ENCODE measurements at places on chromosomes 4 and X.

GRCh38 chr4:128958194-128958593, 135.1 kb downstream of the SCLT1 start:
- DNase-seq, result no peak

DNA sequence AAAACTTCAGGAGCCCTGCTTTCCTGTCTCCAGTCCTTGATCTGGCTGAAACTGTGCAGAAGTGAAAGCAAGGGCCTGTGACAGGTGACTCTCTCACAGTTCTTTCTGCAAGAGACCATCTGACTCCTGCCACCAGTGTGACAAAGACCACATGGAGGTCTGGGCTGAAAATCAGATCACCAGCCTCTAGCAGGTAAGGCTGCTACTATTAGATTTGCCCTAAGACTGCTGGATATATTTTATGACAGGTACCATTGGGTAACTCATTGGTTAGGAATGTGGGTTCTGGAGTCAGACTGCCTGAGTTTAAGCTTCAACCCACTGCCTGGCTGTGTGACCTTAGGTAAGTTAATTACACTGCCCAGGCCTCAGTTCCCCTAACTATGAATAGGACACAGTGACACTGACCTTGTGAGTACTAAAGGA, 163.3 kb upstream of the SLC7A11 start:
- peak; percentile 66 for DNase-seq

DNA sequence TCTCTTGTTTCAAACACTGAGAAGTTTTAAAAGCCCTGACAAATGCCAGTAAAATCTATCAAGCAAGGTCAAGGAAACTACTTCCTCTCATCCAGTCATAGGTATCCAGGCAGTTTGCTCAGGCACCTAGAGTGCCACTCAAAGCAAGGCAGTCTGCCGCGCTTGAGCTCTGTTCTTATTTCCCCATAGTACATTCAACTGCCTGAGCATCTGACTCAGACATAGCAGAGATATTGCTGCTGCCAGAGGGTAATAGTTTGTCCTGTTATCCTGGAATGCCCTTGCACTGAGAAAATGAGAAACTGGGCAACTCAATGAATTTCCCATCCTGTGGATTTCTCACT, 16.1 kb upstream of the ATP8A1 start:
- peak; percentile 24 for DNase-seq

GRCh38 chrX:150036181-150036580, 97.9 kb upstream of the EOLA2 start:
- peak; percentile 90 for DNase-seq

DNA sequence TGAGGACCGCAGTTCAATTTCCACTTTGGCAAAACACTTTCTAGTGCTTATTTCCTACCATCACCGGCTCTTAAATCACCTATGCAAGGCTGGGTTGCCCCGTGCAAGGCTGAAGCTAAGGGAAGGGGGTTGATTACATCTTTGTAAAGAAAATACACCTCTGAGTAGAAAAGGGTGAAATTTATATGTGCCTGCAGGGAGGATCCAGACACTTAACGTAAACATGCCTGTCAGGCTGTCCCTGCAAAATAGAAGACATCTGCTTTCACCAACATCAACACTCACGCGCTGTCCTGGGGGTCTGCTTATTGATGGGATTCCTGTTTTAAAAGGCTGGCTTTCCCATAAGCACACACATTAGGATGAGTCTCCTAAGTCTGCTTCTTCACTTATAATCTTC, 92.0 kb downstream of the PRKX start:
- DNase-seq, result no peak

- DNase-seq, result peak; percentile 58
These were observed 661.6 kb downstream of the RAPGEF2 start for GRCh38 chr4:159764343-159764952.

- no peak for DNase-seq
These were observed 29.8 kb downstream of the NFKB1 start for GRCh38 chr4:102530986-102531385.

GRCh38 chr4:113888006-113888405, 91.4 kb downstream of the ARSJ start:
- DNase-seq, result no peak

DNA sequence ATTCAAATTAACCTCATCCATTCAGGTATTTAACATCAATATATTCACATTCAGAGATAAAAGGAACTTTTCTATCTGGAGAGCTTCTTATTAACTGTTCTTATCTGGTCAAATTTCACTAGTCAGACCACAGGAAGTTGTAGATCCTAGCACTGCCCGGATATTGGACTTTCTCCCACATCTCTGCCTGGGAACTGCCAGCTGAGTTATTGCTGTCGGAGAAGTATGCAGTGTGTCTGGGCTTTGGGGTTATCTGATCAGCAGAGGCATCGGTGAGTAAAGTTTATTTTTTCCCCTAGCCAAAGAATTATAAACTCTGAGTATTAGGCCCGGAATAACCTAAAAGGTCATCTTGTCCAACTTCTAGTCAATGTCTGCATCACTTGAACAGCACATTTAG, 45.1 kb downstream of the OR13H1 start:
- peak; percentile 92 for DNase-seq

DNA sequence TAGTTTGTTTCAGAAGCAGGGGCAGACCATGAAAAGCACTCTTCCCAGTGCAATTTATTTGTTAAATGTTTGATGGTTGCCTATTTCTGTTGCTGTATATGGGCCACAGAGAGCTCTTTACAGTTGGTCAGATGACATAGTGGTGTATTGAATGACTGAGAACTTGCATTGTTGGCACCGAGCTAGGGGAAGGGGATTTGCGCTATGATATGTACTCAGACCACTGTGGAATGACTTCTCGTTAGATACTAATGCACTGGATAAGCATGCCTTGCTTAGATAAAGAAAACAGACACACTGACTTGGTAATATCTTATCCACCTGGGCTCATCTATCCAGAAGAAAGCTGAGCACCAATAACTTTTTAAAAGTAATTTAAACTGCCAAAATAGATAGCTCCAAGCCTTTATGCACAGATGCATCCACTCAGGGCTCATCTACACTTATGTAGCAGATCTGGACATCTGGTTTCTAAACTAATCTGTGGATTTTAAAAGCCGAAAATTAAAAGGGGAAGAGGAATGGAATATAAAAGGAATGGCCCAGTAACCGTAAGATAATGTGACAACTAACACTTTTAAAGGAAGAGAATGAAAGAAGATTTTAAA, 132.7 kb downstream of the GATB start:
- DNase-seq, result no peak

DNA sequence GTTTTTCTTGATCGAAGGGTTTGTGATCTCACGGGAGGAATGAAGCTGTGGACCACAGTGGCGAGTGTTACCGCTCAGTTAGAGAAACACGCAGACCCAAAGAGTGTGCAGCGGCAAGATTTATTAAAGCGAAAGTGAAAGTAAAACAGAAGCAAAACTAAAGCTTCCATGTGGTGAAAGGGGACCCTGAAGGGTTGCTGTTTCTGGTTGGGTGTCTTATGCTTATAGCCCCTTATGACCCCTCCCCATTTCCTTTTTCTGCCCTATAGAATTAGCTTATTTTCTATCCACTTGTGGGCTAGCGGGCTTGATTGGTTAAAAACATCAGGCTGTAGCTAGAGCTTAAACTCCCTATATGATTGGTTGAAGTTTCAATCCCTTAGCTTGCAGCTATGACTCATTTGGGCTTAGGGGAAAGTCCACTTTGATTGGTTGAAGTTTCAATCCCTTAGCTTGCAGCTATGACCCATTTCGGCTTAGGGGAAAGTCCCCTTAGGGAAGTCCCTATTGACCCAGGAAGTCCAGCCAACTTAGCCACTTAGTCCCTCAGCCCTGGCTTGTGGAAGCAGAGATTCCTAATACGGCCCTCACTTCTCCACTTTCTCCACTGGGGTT, 171.2 kb upstream of the NWD2 start:
- DNase-seq, result peak; percentile 72

GRCh38 chr4:38055566-38055965, 95.4 kb downstream of the PTTG2 start:
- no peak for DNase-seq

GRCh38 chr4:95004912-95005311, 247.2 kb downstream of the BMPR1B start:
- DNase-seq, result no peak

- peak; percentile 57 for DNase-seq
These were observed 115.2 kb upstream of the LNX1 start for GRCh38 chr4:53706422-53707032.

DNA sequence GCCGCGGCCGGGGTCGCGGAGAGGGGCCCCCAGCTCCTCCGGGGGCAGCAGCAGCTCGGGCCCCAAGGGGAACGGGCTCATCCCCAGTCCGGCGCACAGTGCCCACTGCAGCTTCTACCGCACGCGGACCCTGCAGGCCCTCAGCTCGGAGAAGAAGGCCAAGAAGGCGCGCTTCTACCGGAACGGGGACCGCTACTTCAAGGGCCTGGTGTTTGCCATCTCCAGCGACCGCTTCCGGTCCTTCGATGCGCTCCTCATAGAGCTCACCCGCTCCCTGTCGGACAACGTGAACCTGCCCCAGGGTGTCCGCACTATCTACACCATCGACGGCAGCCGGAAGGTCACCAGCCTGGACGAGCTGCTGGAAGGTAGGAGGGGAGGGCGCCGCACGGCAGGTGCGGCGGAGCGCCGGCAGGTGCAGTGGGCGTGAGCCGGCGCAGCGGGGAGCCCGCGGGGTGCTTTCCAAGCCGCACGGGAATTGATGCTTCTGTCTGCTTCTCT, 886 bp downstream of the DCLK2 start:
- DNase-seq, result peak; percentile 62

- no peak for DNase-seq
These were observed 173.0 kb downstream of the GPC3 start for GRCh38 chrX:133812402-133812801.

DNA sequence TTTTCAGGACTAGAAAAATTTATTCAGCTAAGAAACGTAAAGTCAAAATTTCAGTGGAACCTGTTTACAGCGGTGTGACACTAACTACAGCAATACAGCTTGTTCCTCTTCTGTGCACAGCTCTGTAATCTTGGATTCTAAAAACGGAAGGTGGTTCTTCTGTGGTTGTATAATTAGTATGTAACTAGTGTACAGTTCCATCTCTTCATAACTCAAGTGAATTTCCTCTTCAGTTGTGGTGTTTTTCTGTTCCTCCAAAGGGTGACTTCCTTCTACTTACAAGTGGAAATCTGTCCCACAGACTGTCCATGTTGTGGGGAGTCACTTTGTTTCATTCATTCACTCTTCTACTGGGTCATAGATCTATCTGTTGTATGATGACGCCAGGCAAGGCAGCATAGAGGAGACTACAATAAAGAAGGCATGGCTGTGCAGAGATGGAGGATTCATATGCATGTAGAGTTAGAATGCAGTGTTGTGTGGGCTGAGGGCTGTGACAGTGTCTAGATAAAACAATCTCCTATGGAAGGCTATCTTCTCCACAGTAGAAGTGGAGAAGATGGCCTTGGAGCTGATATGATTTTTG, 5.4 kb downstream of the DAPP1 start:
- no peak for DNase-seq

- DNase-seq, result no peak
These were observed 8.4 kb upstream of the GPM6B start for GRCh38 chrX:13825178-13825762.

- DNase-seq, result no peak
These were observed 48.9 kb downstream of the C4orf50 start for GRCh38 chr4:5969336-5969735.

DNA sequence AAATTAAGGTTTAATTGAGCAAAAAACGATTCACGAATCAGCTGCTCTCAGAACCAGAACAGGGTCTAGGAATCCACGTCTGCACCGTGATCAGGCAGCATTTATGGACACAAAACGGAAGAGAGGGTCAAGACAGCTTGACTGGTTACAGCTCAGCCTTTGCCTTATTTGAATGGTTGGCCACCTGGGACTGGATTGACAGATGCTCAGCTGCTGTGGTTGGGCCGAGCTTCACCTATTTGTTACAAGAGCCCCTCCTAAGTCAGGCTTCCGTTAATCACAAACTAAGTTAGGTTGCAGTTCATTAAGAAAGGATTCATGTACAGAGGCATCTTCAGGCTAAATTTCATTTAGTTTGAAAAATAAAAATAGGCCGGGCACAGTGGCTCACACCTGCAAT, 50.6 kb upstream of the MAN2B2 start:
- DNase-seq, result no peak

- DNase-seq, result peak; percentile 9
These were observed 115.3 kb downstream of the HS3ST1 start for GRCh38 chr4:11313157-11313943.

GRCh38 chr4:38889143-38889542, 21.5 kb downstream of the FAM114A1 start:
- peak; percentile 88 for DNase-seq

DNA sequence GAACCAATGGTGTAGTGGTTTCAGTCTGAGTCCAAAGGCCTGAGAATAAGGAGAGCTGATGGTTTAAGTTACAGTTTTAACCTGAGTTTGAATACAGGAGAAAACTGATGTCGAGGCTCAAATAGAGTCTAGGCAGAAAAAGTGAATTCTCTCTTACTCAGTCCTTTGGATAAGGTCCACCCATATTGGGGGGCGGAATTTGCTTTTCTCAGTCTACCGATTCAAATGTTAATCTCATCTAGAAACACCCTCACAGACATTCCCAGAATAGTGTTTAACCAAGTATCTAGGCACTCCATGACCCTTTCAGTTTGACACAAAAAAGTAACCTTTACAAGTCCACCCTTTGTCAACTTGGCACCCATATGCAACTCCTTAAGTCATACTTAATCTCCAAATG, 216.0 kb downstream of the GRID2 start:
- DNase-seq, result no peak

GRCh38 chr4:82360298-82361177, 13.3 kb downstream of the HNRNPD start:
- DNase-seq, result peak; percentile 27

DNA sequence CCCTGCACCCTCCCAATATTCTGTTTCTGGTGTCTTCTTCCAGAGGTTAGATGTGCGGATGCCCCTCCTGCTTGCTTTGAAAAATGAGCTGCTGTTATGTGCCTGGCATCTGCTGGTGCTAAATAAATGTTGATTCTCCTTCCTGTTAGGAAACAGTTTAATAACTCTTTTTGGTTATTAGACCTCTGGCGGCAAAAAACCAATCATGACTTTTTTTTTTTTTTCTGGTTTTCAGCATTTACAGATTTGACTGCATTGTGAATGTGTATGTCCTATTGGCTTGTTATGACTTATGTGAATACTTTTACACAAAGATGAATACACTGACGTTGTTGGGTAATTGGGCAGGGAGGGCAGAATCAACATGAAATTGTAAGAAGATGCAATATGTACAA, 13.6 kb upstream of the TMEM156 start:
- no peak for DNase-seq

- no peak for DNase-seq
These were observed 238.2 kb downstream of the C4orf33 start for GRCh38 chr4:129334136-129334535.

GRCh38 chr4:177108708-177109107, 201.0 kb upstream of the NEIL3 start:
- DNase-seq, result peak; percentile 35

- DNase-seq, result no peak
These were observed 58.0 kb upstream of the XIAP start for GRCh38 chrX:123801901-123802300.

DNA sequence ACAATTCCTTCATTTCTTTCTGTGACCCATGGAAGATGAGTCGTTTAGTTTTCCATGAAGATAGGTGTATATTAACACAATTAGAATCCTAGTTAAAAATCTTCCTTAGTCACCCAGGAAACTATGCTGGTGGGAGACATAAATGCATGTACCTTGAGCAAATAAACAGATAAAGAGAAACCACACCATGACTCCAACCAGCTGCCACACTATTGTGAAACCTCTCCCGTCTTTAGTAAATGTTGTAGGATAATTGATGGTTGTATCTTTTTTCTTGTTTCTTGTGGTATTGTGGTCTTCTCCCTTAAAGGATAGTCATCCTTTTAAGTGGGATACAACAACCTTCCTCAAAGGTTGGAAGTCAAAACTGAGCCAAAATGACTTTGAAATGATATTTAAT, 103.8 kb upstream of the LEF1 start:
- peak; percentile 80 for DNase-seq

- DNase-seq, result peak; percentile 44
These were observed 63.2 kb downstream of the ANAPC10 start for GRCh38 chr4:145034727-145035211.
